ENCODE measurements at places on chromosomes 1 and 21.
A peak's percentile ranks its signal among the peaks of the same experiment; 100 is the strongest.

GRCh38 chr1:51731998-51732397 is 115.1 kb downstream of the OSBPL9 start:
- no peak for DNase-seq

- no peak for DNase-seq
Observed at GRCh38 chr1:36803868-36804570, 230.3 kb downstream of the GRIK3 start.

DNA sequence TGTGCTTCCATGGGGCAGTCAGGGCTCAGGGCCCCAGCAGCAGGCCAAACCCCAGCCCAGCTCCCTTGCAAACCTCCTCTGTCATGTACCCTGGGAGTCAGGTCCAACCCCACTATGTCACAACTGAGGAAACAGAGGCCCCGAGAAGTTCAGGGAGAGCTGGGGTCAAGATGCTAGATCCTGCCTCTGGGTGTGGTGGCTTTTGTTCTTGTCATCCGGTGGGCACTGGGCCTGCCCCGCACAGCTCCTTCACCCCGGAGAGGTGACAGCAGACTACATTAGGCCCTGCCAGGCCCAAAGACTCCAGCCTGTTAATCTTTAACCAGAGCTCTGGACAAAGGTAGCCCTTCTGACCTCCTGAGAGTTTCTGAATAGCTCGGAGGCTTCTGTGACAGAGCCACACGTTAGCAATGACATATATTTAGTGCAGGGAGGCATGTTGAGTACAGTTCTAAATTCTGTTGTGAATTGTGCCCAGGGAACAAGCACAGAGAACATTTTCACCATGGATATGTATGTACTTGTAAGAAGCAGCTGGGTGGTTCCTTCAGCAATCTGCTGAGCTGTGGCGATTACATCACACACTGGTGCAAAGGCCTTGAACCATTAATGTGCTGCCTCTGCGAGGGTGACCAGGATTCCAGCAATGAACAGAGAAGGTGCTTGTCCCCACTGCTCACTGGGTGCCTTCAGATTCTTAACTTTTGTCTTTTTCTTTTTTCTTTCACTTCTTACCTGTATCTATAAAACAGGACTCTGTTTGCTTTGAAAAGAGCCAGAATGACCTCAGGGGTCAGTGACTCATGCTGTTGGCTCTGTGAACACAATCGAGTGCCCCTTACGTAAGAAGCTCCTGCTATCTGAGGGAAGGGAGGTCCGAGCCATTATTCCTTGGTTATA is 102.8 kb downstream of the RHOU start:
- DNase-seq: no peak

DNA sequence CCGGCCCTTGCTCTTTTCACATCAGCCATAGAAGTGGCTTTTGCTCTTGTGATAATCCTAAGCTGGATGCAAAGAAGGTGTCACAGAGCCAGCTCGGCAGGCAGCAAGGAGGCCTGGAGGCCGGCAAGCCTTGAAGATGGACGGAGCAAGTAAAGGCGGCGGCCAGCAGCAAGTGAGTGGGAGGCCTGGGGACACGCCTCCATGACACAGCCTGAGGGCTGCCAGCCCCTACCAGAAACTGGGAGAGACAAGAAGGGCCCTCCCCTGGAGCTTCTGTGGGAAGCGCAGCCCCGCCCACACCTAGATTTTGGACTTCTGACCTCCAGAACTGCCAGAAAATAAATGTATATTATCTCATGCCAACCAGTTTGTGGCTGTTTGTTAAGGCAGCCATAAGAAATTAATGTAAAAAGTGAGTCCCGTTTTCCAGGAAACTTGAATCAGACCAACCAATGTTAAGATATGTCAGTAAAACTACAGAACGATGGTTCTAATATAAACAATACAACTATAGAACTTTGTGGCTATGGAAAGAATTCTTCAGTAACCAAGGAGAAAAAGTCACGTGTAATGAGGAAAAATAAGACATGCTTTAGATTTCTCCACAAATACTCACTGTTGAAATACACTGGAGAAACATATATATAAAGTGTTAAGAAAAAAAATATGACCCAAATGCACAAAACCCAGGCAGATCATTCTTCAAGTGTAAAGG is 49.9 kb downstream of the BACE2 start:
- no peak for DNase-seq

GRCh38 chr1:33000427-33001026 is 35.9 kb upstream of the RNF19B start:
- no peak for DNase-seq

DNA sequence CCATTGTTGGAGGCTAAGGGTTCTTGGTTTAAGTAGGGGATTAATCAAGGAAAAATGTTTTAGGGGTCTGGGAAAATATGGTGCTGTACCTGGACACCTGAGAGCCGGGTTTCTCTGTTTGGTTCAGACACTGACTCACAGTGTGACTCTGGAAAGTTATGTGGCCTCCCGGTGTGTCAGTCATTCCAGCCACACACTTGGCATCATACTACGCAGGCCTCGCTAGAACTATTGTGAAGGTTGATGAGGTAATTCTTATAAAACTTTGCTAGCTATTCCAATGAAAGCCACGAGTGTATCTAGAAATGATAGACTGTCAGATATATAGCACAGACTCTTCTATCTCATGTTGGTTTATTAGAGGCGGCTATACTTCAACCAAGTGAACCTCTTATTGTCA is 4.8 kb upstream of the CAMSAP2 start:
- DNase-seq: peak; percentile 47

DNA sequence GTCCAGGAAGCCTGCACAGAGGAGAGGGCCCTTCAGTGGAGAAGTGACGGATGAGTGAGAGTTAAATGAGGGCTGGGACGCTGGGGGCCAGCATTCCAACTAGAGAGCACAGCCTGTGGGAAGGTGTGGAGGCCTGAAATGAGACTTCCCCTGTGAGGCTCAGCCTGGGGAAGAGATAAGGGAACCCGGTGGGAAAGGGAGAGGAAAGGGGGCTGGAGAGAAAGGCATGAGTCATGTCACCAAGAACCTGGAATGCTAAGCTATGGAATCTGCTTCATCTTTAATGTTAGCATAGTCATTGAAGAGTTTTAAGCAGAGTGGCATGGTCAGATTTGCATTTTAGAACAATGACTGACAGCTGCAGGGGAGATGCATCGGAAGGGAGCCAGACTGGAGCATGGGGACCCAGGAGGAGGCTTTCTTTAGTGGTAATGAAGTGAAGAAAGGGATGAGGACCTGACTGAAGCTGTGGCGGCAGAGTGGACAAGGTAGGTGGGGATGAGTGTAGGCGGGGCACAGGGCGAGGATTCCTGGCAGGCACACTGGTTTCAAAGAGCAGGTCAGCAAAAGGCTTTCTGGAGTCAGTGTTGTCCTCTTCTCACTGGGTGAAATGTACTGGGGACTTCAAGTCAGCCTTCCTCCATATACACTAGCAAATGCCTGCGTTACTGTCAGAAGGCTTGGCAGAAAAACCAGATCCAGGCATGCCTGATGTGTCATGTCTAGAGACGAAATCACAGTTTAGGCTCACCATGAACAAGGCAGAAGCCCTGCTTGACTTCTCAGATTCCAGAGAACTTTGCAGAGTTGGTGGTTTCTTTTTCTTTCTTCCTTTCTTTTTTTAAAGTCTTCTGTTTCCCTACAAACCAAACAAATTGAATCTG is 8.0 kb downstream of the RGL1 start:
- no peak for DNase-seq

GRCh38 chr1:96995351-96995750 is 273.8 kb downstream of the PTBP2 start:
- no peak for DNase-seq

DNA sequence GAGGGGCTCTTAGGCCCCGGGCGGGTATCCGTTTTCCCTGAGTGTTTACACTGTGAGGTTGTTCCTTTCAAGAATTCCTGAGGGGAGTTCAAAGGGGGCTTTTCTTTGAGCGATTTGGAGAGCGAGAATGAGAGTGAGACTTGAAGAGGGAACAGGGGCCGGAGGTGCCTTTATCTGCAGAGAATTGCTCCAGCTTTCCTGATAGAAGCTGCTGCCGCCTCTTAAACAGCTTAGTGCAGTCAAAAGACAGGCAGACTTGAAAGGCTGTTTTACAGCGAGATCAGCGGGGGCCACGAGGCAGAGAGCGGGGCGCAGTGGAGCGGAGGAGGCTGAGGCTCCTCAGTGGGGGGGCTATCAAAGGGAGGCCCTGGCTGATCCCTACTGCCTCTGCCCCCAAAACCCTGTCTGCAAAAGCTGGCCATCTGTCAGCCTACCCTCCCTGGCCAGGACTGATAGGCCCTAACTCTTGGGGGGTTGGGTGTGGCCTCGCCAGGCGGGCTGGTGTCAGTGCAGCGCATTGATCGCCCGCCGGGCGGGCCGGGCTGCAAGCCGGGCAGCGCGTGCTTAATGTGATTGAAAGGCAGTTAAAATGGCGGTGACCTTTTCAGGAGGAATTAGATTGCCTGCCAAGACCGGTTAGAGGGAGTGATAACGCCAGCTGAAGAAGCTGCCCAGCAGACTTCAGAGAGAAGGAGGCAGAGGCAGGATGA is 36.4 kb downstream of the TMEM53 start:
- DNase-seq: no peak

DNA sequence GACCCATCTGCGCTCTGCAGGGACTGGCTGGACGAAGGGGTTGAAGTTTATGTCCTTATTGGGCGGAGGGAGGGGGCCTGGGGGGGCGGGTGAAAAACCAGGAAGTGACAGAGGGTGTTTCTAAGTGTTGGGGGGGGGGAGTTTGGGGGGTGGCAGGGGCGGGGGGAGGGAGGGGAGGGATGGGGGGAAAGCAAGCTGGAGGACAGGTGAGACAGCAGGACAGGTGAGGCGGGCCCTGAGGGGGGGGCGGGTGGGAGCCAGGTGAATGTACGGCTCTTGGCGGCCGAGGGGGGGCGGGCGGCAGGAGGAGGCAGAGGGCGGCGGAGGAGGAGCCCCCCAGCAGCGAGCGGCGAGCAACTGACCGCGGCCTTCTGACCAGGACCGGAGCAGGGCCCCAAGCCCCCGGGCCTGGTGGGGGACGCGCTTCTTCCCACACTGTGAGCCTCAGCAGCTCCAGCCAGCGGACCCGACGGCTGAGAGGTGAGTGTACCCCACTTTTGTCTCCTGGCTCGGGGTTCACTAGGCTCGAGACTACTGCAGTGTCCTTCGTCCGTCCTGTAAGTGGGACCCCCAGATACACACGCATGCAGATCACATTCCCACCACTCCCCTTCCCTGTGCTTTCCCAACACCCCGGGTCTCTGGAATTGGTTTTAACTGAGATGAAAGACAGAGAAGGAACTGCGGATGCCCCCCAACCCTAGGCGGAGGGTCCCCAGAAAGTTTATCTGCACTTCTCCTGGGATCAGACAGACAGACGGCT is at the start of gene ZBTB7B:
Gene ZBTB7B, plus strand, starts transcription at position 339 of the 763 bp plus-strand sequence. CDS start 11,859 bp downstream, outside the sequence.
- no peak for DNase-seq

DNA sequence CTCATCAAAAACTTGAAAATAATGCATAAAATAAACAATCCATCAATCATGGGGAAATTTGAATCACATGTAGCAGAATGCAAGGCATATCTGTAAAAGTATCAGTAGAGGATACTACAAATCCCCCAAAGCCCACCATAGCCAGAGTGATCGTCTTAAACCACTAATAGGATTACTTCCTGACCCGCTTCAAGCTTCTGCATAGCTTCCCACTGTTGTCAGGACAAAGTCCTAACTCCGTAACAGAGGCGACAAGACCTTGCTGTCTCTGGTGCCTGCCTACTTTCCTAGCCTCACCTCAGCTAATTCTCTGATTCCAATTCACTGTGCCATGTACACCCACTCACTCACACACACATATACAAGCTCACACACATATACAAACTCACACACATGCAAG is 161.2 kb upstream of the NFIA start:
- DNase-seq: no peak

- DNase-seq: no peak
Observed at GRCh38 chr1:208809876-208810275, 565.7 kb upstream of the PLXNA2 start.

GRCh38 chr1:180210008-180210620 is 19.9 kb upstream of the LHX4 start:
- no peak for DNase-seq

DNA sequence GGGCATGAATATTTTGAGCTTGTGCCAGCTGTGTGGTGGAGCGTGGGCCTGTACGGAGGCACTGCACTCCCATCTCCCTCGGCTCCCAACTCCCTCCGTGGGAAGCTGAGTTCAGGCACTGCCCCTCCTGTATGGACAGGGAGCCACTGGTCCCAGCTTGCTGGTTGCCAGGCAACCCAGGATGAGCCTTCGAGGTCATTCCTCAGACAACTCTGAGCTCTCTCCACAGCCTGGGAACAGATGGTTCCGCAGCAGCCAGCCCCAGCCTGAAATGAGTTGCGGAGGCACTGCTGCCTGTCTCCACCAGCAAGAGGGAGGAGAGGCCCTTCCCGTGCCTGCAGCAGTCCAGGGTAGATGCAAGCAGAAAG is 58.4 kb upstream of the TENT5B start:
- DNase-seq: no peak

- DNase-seq: no peak
Observed at GRCh38 chr1:206495011-206495461, 12.3 kb upstream of the RASSF5 start.

DNA sequence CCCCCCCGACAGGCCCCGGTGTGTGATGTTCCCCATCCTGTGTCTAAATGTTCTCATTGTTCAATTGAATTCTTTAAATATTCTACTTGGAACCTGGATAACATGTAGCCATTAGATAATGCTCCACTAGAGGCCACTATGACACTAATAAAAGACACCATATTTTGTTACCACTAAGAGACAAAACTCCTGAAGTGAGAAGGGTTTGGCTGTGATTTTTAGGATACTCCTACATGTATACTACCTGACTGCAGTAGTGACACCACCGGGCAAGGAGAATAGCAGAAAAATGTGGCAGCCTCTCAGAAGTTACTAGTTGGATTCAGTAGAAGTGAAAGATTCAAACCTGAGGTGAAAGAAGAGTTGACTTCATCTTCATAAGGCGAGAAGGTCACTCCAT is 36.0 kb downstream of the F5 start:
- no peak for DNase-seq

DNA sequence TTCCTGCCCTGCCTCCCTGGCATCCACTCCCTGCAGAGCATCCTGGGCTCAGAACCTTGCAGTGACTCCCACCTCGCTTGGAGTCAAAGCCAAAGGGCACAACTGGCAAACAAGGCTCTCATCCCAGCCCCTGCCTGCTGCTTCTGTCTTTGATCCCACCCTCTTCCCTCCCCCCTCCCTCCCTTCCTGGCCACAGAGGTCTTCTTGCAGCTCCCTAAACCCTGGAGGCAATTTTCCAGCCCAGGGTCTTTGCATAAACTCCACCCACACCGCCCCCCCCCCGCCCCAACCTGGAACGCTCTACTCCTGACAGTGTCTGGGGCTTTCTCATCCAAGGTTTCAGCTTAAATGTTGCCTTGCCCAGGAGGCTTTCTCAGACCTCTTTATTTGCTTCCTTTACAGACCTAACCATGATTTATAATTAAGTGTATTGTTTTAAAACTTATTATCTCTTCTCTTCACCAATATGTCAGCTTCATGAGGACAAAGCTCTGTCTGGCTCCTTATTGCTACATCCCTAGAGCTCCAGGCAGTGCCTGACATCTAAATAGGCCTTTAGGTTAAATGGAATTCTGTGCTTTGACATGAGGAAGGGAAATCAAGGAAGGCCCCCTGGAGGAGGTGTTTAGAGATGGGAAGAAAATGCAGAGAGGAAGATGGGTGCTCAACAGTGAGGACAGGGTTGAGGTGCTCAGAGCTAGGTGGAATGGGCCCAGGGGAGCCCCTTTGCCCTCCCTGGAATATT is 37.7 kb upstream of the PADI1 start:
- DNase-seq: no peak

Measured in stimulated activated CD4-positive, alpha-beta T cell treated with anti-CD3 and anti-CD28 coated beads, TNF-alpha, amount 100 ng/mL, for 48 hours (primary cell).